Brain microvascular endothelial cell (primary cell): ENCODE measurements at places on chromosomes 13 and 19.
A peak's percentile ranks its signal among the peaks of the same experiment; 100 is the strongest.

- DNase-seq: peak; percentile 2
These were observed 12.0 kb downstream of the KHSRP start for GRCh38 chr19:6412447-6413091.

DNA sequence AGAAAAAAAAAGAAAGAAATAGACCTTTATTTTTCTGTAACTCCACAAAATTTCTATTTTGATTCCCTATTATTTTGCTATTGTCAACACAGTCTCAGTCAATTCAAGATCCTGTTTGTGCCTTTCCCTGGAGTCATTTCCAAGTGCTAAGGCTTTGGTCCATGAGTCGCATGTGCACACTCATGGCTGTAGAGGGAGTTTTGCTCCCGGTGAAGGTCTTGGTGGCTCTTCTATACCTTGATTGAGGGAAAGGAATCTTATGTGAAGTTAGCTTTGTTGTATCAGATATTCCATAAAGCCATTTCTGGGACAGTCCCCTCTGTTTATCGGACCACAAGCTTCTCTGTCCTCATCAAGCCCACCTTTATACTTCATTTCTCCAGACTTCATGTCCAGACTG lies 58.7 kb upstream of the ALOX5AP start:
- no peak for DNase-seq

GRCh38 chr19:35329323-35329722 lies 336 bp downstream of the CD22 start:
- DNase-seq: no peak

DNA sequence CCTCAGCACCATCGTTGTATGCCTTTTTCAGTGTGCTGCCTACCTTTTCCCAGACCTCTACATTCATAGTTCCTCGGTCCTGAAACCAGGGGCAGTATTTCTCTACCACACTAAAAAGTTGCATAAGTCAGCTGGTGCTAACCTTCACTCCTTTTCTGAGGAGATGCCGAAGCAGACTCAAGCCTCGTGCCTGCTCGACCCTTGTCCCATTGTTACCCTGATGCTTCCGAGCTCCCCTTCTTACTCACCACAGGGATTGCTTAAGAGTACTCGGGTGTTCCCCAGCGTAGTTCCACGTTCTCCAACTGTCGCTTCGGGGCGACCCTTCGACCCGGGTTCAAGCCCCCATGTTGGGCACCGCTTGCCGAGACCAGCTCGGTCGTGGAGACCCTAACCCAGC lies 19.0 kb upstream of the IL17D start:
- DNase-seq: no peak

DNA sequence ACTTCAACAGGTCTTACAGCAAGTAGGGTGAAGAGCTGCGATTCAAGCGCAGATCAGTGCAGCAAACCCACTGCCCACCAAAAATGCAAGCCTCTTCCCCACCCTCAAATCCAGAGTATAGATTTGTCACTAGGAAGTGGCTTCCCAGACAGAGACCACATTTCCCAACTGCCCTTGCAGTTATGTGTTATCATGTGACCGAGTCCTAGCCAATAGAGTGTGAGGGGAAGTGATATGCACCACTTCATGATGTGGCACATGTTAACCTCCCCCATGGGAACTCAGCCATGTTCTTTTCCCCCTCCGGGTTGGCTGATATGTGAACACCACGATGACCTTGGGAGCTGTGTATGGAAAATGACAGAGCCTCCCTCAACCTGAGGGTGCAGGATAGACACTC lies 50.8 kb downstream of the MBD3L2B start:
- DNase-seq: no peak

- DNase-seq: no peak
These were observed 4.9 kb downstream of the MBNL2 start for GRCh38 chr13:97226788-97227627.

DNA sequence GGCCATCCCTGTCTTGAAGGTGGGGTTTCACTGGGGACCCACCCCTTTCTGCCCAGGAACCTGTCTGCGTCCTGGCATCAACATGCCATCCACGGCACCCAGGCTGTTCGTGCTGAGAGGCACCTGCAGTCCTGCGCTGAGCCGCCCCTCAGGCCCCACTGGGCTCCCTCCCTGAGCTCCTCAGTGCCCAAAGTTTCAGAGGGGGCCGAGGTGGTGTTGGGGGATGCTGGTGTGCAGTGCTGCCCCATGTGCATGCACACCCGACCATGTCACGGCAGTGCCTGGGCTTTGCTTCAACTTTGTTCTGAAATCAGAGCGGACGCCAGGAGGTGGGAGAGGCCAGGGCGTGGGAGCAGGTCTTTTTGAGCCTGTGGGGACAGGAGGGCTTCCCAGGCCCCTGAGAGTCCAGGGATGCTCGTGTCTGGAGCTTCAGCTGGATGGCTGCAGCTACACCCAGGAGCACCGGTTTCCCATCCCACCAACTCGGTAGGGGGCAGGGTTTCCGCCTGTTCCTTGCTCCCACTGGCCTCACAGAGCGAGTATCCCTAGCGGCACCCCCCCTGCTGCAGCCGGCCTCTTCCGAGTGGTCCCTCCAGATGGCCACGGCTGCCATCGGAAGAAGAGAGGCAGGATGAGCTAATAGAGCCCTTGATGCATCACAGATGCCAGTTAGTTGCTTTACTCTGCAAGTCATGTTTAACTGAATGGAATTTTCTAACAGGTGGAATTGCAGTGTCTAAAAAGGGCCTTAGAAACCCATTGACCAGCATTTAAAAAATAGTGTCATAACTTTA lies 44.0 kb downstream of the WDFY2 start:
- DNase-seq: no peak

- no peak for DNase-seq
These were observed 721.6 kb upstream of the ARGLU1 start for GRCh38 chr13:107289540-107289939.

- DNase-seq: no peak
These were observed 2.7 kb downstream of the GYS1 start for GRCh38 chr19:48990400-48990799.

GRCh38 chr19:14674764-14675163 lies at the start of gene ADGRE3:
TSS of gene ADGRE3 (minus strand) at chr19:14674844. CDS start at chr19:14674770, 74 bp downstream.
- DNase-seq: no peak

GRCh38 chr19:40398417-40399131 lies 8.6 kb upstream of the HIPK4 start:
- DNase-seq: peak; percentile 25

DNA sequence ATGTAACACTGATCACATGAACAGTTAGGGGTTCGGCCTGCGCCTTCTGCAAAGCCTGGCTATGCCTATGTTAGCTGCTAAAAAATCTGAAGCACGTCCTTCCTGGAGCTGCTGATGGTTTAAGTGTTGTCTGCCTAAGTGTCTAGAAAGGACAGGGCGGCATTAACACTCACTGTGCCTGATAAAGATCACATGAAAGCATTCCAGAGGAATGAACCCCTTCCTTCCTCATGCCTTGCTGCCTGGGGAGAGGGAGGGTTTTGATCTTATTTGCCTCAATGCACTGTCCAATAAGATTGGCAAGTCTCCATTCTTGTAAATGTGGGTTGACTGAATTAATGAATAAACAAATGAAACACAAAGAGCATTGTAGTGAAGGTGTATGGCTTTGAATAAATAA lies 5.2 kb downstream of the DOCK9 start:
- peak; percentile 88 for DNase-seq

DNA sequence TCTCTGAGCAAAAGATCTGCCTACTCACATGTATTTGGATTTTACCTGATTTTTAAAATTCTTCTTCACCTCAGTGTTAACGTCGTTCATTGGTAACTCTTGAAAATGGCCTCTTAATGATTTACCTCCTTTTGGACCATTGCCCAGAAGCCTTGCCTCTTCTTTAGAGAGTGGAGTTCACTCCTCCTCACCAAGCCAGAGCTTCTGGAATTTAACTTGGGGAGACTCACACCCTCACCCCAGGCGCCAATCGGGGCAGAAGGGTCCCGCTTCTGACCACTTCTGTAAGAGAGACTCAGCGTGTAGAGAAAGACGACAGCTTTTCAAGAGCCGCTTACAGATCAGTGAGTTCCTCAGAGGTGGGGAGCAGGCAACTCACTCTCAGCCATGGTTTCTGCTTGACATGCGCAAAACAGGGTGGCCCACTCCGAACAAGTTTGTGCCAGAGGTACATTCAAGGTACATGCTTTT lies 2.7 kb downstream of the PNMA8C start:
- DNase-seq: no peak

GRCh38 chr13:105462098-105462497 lies 1073.4 kb downstream of the EFNB2 start:
- no peak for DNase-seq

DNA sequence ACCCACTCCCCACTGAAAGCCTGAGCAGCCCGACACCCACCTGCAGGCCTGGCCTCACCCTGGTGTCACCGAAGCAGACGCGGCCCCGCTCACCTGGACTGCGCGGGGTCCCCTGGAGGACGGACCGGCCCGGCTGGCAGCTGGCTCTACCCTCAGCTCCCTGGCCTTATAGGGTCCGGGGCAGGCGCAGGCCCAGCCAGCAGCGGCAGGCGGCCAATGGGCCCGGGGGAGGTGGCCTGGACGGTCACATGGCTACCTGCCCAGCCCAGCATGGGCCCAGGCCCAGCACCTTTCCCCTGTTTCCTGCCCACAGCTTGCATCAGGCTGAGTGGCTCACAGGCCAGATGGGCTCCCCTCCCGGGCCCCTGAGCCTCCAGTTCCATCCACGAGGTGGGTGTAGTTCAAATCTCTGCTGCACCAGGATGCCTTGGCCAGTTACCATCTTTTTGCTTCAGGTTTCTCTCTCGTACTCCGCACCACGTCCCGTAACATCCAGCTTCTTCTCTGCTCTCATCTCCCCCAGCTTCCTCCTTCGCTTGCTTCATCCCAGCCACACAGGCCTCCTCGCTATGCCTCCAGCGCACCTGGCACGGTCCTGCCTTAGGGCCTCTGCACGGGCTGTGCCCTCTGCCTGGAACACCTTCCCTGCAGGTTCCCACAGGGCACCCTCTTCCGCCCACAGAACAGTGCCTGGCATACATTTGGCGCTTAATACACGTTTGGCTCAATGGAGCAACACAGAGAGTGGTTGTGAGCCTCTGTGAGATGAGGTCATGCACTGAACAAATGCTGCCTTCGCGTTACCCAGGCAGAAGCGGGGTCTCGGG lies at the start of gene PLIN4:
Gene PLIN4 (minus strand): TSS at position 142 of the 827 bp plus-strand sequence. CDS start 214 bp downstream, outside the sequence.
- DNase-seq: no peak

DNA sequence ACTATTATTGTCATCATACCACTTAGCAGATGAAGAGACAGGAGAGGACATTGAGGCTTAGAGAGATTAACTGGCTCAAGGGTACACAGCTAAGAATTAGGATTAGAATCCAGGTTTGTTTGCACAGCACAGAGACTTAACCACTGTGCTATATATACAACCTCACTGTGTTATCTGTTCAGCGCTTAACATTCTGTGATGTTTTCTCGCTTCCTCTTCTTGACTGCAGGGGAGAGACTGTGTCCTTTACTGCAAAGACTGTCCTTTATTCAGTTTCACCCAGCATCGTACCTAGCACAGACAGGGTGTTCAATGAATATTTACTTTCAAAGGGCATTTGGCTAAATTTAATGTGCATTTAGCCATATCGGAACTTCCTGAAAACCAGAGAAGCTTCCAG lies 54.9 kb upstream of the PCDH8 start:
- DNase-seq: no peak

GRCh38 chr19:50516964-50517703 lies 3.4 kb upstream of the ASPDH start:
- DNase-seq: no peak

GRCh38 chr19:12527034-12527836 lies 24.0 kb downstream of the ZNF564 start:
- DNase-seq: peak; percentile 17

DNA sequence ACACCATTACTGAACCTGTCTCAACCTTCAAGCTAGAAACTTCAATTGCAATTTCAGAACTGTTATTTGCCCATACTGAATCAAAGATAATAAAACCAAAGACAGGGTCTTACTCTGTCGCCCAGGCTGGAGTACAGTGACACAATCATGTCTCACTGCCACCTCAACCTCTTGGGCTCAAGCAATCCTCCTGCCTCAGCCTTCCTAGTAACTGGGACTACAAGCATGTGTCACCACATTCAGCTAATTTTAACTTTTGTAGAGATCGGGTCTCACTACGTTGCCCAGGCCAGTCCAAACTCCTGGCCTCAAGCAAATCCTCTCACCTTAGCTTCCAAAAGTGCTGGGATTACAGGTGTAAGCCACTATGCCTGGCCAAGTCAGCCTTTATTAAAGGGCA lies 143.4 kb downstream of the DIAPH3 start:
- DNase-seq: no peak

DNA sequence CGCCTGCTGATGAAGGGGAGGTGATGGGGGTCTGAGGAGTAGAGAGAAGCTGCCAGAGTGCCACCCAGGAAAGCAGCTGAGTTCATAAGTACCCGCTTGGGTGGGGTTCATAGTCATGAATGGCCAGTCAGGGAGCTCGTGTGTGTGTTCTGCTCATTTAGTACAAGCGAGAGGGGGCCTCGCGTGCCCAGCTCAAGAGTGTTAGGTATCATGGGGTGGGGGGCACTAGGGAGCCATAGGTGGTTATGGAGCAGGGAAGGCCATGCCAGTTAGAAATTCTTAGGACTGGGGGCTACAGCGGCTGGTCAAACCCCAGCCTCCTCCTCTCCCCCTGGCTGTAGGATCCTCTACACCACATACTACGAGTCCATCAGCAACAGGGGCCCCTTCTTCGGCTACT lies 46.8 kb downstream of the CD320 start:
- DNase-seq: no peak

DNA sequence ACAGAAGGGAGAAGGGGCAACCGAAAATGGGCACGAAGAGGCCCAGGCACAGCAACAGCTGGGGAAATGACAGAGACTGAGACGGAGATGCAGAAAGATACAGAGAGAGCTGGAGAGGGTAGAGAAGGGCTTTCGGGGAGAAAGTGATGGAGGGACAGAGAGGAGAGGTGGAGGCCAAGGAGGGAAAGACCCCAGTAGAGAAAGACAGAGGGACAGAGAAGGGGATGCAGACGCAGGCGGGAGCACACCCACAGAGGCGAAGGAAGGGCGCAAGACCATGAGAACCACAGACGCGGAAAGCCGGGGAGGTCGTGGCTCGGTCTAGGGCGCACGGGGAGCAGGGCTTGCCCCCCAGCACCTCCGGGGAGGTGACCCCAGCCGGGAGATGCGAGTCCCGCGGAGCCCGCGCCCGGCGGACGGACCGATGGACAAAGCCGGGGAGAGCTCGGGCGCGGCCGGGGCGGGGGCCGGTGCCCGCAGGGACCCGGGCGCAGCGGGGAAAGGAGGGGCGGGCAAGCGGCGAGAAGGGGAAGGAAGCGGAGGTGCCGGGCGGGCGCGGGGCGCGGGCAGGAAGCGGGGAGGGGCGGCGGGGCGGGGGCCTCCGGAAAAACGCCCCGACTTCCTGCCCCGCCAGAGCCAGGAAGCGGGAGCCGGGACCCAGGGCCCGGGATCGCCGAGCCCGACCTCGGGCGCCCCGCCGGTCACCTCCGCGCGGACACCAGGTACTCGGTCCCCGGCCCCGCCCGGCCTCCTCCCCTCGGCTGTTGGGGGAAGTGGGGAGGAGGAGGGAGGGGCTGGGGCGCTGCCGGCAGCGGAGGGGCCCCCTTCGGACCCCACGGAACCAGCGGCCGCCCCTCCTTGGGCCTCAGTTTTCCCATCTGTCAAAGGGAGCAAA lies at the start of gene ARHGEF1:
Gene ARHGEF1 (plus strand): TSS at position 617 of the 895 bp plus-strand sequence. CDS start 4,899 bp downstream, outside the sequence.
- no peak for DNase-seq

GRCh38 chr19:56098731-56099568 lies 22.1 kb downstream of the ZNF787 start:
- no peak for DNase-seq
